GM13977 (cell line): ENCODE measurements at places on chromosomes 16 and 17.
A peak's percentile ranks its signal among the peaks of the same experiment; 100 is the strongest.

DNA sequence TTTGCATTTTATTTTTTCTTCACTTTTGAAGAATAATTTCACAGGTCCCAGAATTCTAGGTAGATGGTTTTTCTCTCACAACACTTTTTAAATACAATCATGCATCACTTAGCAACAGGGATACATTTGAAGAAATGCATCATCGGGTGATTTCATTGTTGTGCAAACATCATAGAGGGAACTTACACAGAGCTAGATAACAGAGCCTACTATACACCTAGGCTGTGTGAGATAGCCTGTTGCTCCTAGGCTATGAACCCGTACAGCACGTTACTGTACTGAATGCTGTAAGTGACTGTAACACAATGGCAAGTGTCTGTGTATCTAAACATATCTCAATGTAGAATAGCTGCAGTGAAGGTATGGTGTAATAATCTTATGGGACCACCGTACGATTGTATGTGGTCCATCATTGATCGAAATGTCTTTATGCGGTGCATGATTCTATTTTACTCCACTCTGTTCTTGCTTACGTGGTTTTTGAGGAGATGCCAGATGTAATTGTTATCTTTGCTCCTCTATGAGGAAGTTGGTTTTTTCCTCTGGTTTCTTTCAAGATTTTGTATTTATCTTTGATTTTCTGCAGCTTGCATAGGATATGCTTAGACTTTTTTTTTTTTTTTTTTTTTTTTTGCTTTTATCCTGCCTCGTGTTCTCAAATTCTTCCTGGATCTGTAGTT, 35.5 kb upstream of the TMEM92 start:
- no peak for DNase-seq

GRCh38 chr17:77546772-77547241, 406.0 kb downstream of the SEC14L1 start:
- no peak for DNase-seq

GRCh38 chr17:82923366-82924113, 83.7 kb upstream of the ZNF750 start:
- no peak for DNase-seq

GRCh38 chr16:54290833-54291655, 4.5 kb upstream of the IRX3 start:
- no peak for DNase-seq

DNA sequence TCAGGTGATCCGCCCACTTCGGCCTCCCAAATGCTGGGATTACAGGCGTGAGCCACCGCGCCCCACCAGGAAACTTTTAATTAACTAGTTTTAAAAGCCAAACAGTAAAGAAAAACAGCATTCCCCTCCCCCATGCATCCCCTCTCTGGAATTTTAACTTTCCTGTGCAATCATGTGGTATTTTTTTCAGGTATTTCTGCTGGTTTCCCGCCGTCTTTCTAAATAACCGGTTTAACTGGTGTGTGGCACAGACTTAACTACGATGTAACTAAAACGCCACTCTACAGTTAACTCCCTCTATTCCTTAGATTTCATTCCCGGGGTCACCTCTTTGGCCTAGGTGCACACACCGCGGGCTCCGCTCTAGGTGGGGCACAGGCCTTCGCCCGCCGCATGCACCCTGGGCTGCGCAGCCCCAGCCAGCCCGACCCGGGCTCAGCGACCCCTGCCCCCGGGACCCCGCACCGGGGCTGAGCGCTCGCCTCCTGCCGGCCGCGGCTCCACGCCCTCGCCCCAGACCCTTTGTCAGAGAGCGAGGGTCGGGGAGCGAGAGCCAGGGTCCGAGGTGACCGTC, 15.1 kb upstream of the UTP6 start:
- DNase-seq = no peak

DNA sequence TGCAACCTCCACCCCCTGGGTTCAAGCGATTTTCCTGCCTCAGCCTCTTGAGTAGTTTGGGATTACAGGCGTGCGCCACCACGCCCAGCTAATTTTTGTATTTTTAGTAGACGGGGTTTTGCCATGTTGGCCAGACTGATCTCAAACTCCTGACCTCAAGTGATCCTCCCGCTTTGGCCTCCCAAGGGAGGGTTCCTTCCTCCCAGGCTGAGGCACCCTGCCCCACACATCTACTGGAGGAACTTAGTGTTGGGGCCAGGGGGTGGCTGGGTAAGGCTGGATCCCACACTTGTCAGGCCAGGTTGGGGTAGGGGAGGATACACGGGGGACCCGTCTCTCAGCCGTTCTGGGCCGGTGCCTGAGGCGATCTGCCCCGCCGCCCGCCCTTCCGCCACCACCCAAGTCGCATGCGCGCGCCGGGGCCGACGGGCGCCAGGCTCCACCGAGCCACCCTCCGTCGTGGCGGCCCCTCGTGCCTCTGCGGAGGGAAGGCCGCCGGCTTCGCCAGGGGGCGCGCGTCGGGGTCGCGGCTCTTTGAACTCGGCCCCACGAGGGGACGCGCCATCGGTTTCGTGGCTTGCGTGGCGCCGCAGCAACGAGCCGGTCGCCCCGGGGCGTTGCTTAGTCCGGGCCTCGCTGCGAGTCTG, 15.9 kb downstream of the GRB7 start:
- peak; percentile 84 for DNase-seq

DNA sequence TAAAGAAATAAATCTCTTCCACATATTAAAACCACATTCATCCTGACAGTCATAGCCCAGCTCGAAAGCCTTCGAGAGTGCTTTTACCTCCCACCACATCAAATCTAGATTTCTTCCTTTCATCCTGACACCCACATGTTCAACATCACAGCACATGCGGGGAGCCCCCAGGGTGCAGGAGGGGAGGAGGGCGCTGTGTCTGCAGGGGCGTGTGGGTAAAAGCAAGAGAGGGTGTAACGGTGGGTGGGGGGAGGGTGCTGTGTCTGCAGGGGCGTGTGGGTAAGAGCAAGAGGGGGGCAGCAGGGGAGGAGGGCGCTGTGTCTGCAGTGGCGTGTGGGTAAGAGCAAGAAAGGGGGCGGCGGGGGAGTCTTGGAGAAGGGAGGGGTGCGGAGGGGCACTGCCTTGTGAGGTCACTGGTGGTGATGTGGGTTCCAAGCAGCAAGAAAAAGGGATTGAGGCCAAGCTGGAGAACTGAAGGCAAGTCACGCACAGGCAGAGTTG, 34.7 kb downstream of the ADCY9 start:
- no peak for DNase-seq
